Amniotic epithelial cell (primary cell): ENCODE measurements at places on chromosomes 7 and 10.

DNA sequence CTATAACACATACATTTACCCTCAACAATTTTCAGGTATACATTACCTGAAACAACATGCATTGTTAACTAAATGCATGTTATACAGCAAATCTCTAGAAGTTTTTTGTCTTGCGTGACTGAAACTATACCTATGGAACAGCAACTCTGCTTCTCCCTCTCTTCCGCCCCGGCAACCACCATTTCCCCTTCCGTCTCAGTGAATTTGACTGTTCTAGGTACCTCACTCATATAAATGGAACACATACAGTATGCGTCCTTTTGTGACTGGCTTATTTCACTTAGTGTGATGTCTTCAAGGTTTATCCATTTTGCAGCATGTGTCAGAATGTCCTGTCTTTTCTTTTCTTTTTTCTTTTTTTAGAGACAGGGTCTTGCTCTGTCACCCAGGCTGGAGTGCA lies 22.5 kb downstream of the CALHM2 start:
- no peak for DNase-seq

- DNase-seq: no peak
Observed at GRCh38 chr7:382043-382400, 92.1 kb downstream of the FOXL3 start.

DNA sequence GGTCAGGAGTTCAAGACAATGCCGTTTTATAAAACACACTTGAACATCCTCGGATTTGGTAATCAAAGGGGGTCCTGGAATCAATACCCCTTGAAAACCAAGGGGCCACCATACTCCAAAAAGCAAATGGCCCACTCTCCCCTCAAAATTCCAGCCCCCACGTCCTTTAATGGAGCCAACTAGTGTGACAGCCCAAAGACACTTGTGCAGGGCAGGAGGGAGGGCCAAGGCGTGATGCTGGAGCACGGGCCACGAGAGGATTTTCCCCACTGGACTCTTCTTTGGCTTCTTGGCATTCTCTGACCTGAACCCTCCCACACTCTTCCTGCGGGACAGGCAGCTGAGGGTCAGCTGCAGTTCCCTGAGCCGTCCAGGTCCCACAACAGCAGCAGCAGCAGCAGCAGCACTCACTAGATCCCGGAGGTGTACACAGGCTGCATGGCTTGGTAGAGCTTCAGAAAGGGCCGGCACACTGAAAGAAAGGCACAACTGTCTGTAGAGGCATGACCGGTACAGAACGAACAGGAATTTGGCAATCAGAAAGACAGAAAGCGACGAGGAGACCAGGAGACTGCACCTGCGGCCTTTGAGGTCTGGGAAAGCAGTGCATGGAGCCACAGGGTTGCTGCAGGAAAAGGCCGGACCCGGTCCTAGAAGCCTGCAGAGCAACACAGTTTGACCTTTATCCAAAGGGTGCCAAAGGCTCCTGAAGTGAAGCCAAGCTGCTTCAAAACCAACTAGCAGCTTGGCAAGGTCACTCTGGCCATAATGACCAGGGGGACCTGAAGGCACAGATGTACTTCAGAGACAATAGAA lies 168.2 kb downstream of the TNS3 start:
- DNase-seq: no peak

- DNase-seq: peak; percentile 73
Observed at GRCh38 chr10:109912335-109913281, 10.7 kb downstream of the XPNPEP1 start.

- no peak for DNase-seq
Observed at GRCh38 chr7:55575733-55576132, 3.4 kb upstream of the VOPP1 start.
